ENCODE measurements at places on chromosomes 5 and 9.

DNA sequence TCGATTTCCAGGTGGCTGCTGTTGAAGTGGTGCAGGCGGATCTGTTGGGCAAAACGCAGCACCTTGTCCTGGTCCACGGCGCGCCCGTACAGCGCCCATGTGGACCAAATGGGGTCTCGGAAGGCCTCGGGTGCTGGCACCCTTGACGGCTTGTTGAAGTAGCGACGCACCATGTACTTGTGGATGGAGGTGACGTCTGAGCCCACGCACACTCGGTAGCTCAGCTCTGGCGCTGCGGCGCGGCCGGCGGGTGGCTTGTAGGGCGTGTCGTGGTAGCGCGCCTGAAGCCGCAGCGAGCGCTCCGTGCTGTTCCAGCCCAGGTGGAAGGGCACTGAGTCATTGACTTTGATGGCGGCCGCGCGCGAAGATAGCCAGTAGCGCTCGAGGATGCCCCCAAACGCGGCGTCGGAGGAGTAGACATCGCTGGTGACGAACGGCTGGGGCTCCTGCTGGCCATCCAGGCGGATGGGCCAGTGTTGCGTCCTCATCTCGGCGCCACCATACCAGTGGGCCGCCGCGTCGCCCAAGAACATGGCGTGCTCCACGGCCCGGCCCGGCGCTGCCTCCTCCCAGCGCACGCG is 4.7 kb downstream of the MYORG start:
- no peak for DNase-seq

GRCh38 chr9:123568691-123569688 is 213.0 kb downstream of the CRB2 start:
- peak; percentile 77 for DNase-seq

- DNase-seq: no peak
These were observed 287.9 kb downstream of the ZSWIM6 start for GRCh38 chr5:61619777-61620518.

- no peak for DNase-seq
These were observed 3.0 kb downstream of the DNAH5 start for GRCh38 chr5:13941468-13941867.

- DNase-seq: peak; percentile 44
These were observed 39.3 kb downstream of the CRB2 start for GRCh38 chr9:123395276-123395688.

GRCh38 chr5:138905541-138905940 is 30.4 kb upstream of the LRRTM2 start:
- DNase-seq: no peak

- DNase-seq: no peak
These were observed 9.9 kb downstream of the CCDC69 start for GRCh38 chr5:151213803-151214613.

Measured in NCI-H345 (cell line).